ENCODE measurements at places on chromosomes 2 and 18.

DNA sequence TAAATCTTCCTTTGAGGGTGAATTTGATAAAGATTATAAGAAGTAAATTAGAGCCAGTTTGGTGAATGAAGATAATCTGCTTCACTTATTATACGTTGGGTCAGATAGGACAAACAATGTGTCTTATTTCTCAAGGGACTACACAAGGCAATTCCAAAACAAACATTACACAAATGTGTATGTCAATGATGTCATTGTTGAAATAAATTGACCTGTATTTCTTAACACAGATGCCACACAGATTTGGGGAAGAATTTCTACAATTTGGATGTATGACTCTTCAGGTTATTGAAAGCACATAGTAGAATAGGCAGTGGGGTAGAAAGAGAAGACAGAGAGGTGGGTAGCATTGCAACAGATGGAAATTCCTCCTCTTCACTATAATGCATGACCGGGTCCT, 6.9 kb upstream of the CRIM1 start:
- DNase-seq = no peak

DNA sequence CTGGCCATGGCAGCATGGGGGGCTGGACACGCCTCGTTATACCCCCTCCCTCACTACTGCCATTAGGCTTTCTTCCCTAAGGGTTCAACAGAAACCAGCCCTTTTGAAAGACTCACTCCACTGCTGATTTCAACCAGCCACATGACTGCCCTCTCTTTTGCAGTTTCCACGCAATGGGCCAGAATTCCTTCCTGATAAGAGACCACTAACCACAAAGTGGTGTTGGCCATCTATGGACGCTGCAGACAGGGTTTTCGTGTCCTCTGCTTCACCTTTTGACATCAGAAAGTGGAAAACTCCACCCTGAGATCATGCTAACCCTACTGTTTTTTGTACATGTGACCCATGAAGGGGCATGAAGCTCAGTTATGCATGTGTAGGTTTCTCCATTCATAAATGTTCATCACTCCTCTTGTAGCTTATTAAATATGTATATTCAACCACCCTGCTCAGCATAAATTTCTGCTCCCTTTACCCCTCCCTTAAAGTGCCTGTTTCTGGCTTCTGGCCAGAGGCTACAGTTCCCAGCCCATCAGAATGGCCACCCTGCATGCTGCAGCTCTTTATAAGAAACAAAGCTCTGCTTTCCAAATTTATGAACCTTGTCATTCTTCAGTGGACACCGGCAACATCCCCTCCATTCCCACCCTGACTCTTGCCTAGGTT, 106.6 kb upstream of the MSH6 start:
- no peak for DNase-seq

GRCh38 chr2:147081831-147082230, 763.0 kb upstream of the ACVR2A start:
- no peak for DNase-seq

GRCh38 chr2:29213888-29214291, 98.7 kb downstream of the CLIP4 start:
- no peak for DNase-seq

GRCh38 chr18:3111523-3112240, 98.7 kb upstream of the LPIN2 start:
- DNase-seq = no peak

GRCh38 chr18:9211955-9212354, 75.4 kb downstream of the ANKRD12 start:
- DNase-seq = no peak

GRCh38 chr2:213220967-213221603, 63.2 kb upstream of the SPAG16 start:
- DNase-seq = no peak

GRCh38 chr2:166155589-166155988, 27.8 kb upstream of the SCN1A start:
- DNase-seq = no peak

GRCh38 chr2:5867056-5867455, 174.9 kb downstream of the SOX11 start:
- no peak for DNase-seq

DNA sequence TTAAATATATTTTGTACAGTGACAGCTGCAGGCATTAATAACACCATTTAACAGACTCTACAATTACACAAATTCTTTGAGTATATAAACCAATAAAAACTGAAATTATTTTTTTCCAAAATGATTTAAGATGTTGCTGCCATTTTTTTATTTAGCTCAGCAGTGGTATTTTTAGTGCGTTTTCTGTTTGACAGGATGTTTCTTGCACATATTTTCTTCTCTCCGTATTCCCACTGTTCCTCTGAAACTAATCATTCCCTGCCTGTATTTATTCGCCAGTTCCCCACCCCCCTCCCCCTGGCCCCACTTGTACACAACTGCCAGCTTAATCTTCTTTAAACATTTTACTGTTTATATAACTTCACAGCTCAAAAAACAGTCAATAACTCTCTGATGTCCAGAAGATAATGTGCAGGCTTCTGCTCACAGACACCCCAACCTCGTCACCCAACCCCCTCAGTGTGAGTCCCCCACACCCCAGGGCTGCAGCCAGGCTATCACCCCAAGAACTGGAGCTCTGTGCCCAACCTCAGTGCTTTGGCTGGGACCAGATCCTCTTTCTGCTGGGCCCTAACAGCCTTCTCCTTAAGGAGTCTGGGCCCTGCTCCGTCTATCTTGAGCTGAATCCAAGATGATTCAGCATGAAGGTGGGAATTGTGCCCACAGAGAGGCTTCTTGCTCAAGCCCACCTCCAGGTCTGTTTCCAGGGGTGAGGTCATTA, 41.6 kb upstream of the MAP4K4 start:
- DNase-seq = peak; percentile 19

GRCh38 chr2:27370816-27371620, 602 bp downstream of the SNX17 start:
- DNase-seq = peak; percentile 16

- no peak for DNase-seq
These were observed 94.8 kb downstream of the PPP1R1C start for GRCh38 chr2:182080493-182080892.

GRCh38 chr2:234275515-234275914, 221.4 kb downstream of the ARL4C start:
- DNase-seq = no peak

DNA sequence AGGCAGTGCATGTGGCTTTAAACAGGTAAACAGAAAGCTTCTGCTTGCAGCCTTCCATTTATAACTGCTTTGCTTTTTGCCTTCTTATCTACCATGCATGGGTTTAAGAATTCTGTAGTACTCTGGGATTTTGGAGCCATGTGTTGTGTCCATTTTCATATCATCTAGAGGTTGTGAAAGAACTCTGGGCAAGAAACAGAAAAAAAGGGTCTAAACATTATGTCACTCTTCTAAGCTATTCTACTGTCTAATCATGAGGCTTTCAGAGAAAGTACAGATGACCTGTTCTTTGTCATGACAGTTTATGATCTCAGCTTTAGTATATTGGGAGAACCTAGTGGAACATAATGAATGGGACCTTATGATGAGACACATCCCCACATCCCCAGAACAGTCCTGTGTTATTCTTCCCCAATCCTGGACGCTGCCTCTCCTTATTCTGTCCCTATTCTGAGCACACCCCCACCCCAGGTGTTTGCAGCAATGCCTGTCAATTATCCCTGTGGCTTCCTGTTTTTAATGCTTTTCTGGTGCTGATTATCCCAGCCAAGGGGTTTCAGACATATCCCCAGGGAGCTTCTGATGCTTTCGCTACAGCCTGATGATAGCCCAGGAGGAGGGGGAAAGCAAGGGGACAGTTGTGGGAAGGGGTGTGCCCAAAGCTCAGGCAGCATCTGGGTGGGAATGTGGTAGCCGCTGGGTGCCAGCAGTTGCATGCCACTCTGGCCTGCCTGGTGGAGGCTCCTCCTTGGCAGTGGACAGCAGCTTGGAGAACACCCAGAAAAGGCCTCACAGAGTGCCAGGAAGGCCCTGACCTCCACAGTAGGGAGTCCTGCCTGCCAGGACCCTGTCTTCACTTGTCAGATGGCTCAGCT, 169.5 kb upstream of the MAP3K20 start:
- no peak for DNase-seq

DNA sequence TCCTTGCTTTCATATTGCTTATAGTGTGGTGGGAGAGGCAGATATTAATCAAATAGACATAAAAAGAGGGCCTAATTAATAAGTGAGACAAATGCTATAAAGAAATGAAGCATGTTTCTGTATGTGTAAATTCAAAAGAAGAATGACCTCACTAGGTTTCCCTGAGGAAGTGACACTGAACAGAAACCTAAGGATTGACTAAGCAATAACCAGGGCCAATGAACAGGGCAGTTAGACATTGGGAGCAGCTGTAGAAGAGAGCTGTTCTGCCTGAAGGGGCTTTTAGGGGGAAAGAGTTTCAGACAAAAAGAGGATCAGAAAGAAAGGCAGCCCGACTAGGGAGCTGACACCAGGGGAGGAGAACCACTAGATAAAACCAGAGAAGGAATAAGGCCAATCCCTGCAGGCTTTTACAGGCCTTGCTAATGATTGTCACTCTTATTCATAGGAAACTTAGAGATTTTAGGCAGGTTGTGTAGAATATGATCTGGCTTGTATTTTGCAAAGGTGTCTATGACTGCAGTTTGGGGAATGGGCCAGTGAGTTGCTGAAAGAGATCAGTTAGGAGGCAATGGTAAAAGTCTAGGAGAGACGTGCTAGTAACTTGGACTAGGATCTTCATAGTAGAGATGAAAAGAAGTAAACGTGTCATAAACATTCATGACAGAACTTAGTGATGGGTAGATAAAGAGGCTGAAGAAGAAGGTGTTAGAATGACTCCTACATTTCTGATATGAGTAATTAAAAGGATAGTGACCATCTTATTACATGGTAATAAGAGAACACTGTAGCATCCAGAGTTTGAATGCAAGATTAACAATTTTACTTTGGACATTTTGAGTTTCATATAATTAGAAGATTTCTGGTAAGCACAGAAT, 26.8 kb upstream of the NABP1 start:
- DNase-seq = no peak

GRCh38 chr18:12658426-12659138, 675 bp upstream of the SPIRE1 start:
- DNase-seq = no peak

DNA sequence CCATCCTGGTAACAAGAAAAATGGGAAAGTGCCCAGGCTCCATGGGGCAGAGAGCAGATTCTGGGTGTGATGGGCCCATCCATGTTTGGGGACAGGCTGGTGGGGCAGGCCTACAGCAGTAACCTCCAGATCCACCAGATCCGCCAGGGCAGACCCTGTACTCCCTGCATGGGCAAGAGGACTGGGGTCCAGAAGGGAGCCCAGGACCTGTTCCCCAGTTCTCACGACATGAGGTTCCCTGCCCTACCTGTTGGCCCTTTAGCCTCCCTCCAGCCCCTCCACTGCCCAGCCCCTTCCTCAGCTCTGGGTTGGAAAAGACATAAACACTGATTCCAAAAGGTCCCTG, 38.7 kb downstream of the EMX1 start:
- DNase-seq = no peak

DNA sequence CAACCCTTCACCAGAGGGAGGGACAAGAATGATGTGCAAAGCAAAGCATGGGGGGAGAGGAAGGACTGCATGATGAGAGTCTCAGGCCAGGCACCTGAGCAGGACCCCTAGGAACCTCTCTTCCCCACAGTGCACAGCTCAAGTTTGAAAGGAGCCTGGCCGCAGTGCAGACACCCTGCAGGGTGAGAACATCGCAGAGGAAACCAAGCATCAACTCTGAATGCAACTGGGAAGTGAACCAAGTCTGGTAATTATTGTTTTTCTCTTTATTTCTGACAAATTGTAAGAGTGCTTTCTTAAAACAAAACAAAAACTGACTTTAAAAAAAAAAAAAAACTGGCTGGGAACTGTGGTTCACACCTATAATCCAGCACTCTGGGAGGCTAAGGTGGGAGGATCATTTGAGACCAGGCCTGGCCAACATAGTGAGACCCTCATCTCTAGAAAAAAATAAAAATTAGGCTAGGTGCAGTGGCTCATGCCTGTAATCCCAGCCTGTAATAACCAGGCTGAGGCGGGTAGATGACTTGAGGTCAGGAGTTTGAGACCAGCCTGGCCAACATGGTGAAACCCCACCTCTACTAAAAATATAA, 15.3 kb downstream of the NPC1 start:
- no peak for DNase-seq

DNA sequence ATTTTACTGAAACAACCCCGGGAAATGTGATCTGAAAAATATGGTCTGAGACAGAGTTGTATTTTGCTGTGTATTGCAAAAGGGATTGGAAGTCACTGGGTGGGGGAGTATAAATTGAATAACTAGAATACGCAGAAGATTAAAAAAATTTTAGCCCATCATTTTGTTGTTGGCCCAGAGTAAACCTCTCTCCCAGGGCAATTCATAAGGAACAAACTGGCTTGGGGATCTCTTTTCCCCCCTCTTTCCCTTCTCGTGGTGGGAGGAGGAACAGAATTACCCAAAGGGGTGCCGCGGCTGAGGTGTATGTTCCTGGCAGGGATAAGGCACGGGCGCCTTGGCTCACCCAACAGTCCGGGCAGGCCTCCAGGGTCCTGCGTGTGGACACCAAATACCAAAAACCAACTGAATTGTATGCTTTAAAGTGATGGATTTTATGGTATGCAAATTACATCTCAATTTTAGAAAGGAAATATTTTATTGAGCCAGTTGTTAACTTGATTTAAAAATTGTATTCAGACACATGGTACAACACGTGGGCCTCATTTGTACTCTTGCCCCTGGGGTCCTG, 121.2 kb upstream of the SPRED2 start:
- DNase-seq = no peak

GRCh38 chr2:235543128-235543750, 49.4 kb downstream of the AGAP1 start:
- no peak for DNase-seq

DNA sequence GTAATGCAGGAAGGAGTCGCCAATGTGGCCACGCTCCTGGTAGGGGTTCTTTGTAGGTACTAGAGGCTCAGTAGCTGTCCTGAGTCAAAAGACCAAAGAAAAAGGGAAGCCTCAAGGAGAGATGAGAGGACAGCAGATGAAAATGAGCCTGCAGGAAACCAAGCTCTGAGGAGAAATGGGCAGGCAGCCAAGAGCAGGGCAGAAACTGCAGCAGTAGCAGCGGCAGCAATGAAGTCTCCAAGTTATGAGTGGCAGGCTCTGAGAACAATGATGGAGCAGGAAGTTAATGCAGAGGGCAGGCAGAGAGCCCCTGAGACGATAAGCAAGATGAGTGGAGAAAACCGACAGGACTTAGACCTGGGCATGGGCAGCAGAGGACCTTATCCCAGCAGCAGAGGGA, 48.2 kb upstream of the TMEM200C start:
- no peak for DNase-seq

- DNase-seq = no peak
These were observed 145.6 kb downstream of the PDE1A start for GRCh38 chr2:182281276-182281675.

GRCh38 chr2:45741161-45741850, 89.8 kb downstream of the PRKCE start:
- no peak for DNase-seq

DNA sequence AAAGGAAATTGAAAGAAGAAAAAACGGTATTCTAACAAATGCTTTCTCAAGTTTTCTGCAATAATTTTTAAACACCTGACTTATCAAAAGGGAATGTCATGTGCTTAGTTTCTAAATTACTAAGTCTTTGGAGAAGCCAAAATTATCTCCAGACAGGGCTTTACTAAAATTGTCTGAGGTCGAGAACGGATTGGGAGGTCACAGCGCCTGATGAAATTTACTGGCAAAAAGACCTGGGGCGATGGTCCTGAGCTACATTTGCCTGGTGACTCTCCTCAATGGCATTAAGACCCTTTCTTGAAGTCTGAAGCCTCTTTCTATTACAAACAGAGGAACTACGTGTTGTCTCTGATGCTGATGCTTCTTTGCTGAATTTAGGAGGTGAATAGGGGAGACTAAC, 291.8 kb upstream of the SESTD1 start:
- DNase-seq = no peak

All from GM04503 (cell line).